ENCODE measurements at places on chromosomes 2 and 18. TPM values are rescaled to one million over a fixed set of nuclear protein-coding genes. Genes with fewer than 3 reads are reported as not detected.

Gene TMEM198
- 3.0 TPM for polyA plus RNA-seq

Gene ALK
- polyA plus RNA-seq = not detected

Gene COLEC12
- polyA plus RNA-seq = 3.1 TPM

DNA sequence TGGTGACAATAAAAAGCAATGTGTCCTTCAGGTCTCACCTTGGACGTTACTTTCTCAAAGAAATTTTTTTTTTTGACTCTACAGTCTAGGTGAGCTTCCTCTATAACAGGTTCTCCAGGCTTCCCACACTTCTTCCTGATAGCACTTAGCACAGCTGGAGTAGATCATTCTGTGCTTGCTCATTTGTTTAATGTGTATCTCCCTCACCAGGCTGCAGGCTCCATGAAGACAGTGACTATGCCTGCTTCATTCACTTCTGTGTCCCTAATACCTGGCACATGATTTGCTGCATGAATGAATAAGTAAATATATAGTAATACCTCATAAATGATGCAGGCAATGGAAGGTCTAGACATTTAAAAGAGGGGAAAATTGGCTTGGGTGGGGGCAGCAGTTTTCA is 109.9 kb upstream of the CD302 start:
- DNase-seq = no peak

DNA sequence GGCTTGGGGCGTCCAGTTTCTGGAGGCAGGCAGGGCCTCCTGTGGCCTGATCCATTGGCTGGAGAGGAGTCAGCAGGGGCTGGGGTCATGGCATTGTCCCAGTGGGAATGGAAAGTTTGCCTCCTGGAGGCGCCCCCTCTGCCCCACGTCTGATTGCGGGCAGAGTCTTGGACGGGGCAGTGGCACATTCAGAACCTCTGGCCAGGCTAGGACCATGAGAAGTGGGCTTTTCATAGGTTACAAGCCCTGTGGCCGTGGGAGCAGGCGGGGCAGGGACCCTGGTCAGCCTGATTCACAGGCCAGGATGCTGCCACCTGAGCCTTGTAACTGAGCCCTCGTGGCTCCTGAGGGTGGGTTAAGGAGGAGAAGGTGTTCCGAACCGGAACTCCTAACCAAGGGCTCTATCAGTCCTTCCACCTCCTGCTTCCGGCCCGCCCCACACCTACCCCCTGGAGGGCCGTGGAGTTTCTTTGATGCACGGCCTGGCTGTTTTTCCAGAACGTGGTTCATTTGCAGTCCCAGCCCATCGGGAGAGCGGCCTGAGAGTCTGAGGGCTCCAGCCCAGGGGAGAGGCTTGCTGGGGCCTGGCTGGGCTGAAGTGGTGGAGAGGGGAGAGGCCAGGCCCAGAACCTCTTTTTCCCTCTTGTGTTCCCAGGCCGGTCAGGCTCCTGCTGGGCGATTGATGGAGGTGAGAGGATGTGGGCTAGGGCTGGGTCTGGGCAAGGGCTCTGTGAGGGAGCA is 43.9 kb upstream of the PLB1 start:
- DNase-seq = no peak

- no peak for DNase-seq
Measured at GRCh38 chr2:10019174-10019573, 24.2 kb upstream of the KLF11 start.

DNA sequence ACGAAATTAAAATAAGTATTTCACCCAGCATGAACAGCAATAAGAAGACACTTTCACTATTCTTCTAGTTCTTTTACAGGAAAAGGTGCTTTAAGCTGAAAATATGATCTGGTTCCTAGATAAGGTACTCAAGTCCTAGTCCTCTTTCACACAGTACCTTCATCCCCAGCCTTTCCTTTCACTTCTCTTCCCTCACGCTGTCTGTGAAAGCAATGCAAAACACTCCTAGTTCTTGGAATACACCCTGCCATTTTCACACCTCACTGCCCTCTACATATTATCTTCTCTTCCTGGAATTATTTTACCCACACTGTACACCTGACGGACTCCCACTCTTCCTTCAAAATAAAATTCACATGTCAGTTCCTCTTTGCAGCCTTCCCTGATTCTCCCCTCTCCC is 82.9 kb downstream of the DNAH7 start:
- DNase-seq = no peak

Gene IFIH1
- polyA plus RNA-seq = 3.5 TPM

Gene LIPG
- polyA plus RNA-seq = 3.1 TPM

Gene SUMO1
- polyA plus RNA-seq = 63.1 TPM

- DNase-seq = no peak
Measured at GRCh38 chr2:8676921-8677645, 4.8 kb upstream of the ID2 start.

DNA sequence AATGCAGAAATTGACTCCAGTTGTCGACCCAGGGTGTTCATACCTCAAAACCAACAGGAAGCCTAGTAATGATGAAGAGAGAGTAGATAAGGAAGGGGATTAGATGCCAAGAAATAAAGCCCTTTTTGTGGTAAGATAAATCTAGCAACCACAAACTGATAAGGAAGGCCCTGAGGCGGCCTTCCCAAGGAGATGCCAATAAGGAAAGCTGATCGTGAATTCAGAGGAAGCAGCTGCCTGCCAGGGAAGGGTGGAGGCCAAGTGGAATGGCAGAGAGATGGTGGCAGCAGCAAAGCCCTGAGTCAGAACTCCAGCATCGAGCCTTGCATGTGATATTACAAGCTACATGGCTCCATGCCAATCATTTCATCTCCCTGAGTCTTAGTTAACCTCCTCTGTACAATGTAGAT is 126.3 kb downstream of the IRS1 start:
- DNase-seq = peak; percentile 23

DNA sequence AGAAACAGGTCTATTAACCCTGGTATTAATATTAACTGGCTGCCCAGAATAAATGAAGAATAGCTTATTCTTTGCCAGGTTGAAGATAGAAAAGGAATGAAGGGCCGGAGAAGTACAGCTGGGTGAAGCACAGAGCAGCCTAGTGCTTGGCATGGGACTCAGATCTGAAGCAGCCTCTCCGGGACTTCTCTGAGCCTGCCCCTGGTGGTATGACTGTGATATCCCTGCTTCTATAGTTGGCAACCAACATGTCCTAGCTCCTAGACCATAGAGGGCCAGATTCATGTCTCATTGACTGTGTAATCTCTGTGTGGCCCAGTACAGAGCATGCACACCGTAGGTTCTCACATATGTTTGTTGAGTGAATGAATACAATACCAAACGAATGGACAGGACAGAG is 107.8 kb downstream of the MSH2 start:
- DNase-seq = no peak

GRCh38 chr2:109636317-109636716 is 22.2 kb downstream of the SOWAHC start:
- no peak for DNase-seq

DNA sequence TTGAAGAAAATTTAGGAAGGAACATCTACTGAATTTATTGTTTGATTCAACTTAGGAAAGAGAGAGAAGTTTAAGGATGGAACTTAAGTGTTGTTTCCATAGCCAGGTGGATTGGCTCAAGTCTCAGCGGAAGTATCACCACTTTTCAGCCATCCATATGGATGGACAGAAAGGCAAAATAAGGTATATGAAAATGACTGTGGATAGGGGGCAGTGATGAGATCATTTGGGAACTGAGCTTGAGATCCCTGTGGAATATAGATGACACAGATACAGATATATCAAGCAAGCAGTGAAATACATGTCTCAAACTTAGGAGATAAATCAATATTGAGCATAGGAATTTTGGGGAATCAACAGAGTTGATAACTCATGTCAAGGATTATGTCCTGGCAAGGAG is 1462.7 kb upstream of the NXPH2 start:
- no peak for DNase-seq

GRCh38 chr18:2709316-2709715 is 53.8 kb downstream of the SMCHD1 start:
- no peak for DNase-seq

DNA sequence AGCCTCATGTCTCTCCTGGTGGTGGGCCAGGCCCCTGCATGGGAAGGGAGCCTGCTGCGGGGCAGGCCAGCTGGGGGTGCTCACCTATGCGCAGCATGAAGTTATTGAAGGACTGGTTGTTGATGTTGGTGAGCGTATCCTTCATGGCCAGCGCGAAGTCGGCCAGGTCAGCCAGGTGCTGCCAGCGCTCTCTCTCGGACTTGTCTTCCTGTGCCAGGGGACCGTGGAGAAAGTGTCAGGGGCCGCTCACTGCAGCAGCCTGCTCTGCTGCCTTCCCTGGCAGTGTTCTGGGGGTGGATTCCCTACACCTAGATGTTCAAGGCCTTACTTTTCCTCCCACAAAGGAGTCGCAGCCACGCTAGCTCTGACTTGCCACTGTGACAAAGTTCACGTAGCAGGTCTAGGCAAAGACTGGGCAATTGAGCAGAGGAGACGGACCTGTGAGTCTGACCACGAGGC is 28.2 kb downstream of the CENPO start:
- no peak for DNase-seq

DNA sequence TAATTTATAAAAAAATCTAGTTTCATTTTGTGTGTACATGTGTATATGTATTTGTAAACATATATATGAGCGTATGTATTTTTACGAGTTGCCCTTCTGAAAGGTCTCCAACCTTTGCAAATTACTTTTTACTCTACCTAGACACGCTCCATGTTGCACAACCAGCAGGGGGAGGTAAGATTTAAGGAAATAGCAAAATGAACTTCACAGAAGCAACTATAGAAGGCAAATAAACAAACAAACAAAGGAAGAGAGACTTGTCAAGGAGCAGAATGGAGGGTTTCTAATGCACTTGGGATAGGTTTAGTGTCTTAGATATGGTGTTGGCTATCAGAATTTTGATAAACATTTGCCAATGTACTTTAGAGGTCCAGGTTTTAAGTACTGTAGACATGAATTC is 820.5 kb upstream of the POU3F3 start:
- DNase-seq = no peak

- DNase-seq = no peak
Measured at GRCh38 chr2:237152361-237152760, 66.7 kb downstream of the COPS8 start.

Gene C1QL2
- polyA plus RNA-seq = not detected

Gene MOGAT1
- 0.51 TPM for polyA plus RNA-seq

DNA sequence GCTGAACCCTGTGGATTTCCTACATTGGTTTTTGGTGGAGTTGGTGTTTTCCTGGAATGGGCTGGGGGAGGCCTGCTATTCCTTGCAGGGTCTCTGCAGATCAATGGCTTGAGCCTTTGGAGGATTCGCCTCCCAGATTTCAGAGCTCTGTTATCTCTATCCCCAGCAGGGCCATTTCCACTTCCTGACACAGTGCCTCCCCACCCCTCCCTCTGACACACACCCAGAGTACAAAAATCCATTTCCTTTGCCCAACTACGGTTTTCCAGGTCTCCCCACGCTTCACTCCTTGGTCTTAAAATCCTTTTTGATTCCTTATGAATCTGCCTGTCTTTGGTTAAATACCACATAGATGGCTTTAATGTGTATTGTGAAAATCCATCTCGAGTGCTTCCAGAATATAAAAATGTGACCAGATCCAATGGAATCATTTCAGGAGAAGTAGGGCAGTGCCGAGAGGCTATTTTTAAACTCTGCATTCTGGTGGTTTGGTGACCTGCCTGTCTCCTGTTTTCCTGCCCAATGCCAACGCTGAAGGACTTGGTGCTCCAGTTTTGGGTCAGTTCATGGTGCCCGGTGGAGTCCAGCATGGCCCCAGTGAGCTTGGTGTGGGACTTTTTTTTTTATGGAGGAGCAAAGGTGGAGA is 60.9 kb downstream of the ARL4C start:
- no peak for DNase-seq

GRCh38 chr2:241308267-241308666 is 7.2 kb downstream of the HDLBP start:
- DNase-seq = no peak

DNA sequence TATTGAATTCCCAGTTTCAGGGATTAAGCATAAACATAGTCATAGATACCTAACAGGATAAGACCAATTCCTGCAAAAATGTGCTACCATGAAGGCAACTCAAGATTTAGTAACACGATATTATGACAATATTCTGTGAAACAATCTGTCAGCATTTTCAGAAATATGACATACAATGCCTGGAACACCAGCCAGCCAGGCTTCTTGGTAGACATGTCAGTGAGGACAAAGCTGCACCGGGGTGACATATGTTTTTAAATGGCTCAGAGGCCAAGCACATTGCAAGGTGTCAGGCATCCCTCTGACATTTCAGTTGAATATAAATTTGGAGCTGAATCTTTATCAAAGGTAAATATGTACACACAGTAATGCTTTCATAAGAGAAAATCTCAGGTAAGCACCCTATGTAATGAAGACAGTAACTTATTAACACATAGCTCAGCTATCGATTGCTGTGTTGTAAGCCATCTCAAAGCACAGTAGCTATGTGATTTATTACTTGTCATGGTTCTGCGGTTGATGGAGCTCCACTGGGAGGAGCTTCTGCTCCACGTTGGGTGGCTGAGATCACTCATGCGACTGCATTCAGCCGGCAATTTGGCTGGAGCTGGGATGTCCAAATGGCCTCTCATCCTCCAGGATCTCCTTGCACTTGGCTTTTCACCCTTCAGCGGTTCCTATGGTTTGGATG is 31.9 kb upstream of the EML6 start:
- DNase-seq = no peak

Gene MC2R
- under 0.01 TPM for polyA plus RNA-seq

- no peak for DNase-seq
Measured at GRCh38 chr18:13376841-13377351, 158.3 kb downstream of the LDLRAD4 start.

GRCh38 chr2:82913566-82913965 is 1545.5 kb downstream of the SUCLG1 start:
- DNase-seq = no peak

DNA sequence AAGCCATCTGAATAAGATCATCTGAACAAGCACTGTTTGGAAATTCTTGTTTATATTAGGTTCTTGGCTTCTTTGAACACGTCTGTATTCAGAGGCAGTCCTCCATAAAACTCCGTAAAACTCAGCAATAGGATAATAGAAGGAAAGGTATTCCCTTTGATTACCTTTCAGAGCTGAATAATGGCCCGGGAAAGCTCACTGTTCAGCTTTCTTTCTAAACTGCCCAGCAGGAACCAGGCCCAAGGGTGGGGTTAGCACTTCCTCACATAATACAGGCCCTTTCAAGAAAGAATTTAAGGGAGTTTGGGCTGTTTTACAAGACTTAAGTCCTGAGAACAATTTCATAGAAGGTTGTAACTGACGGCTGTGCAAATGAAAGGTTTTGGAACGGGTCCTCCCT is 72.2 kb upstream of the PHLPP1 start:
- no peak for DNase-seq

Gene REG1B
- polyA plus RNA-seq = 0.23 TPM

DNA sequence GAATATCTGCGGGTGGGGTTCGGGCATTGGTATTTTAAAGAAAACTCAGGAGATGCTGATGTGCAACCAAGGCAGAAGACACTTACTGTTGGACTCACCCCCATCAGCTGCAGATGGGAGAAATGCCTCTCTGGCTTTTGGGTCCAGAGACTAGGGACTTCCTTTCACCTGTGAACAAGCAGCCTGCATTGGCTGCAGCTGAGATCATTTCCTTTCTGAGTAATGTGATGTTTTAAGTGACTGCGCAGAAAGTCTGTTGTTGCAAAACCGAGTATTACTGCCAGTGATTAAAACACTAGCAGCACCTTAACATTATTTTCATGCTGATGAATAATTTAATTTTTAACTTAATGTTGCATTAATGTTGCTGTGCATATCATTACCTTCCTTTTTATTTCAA is 143.0 kb downstream of the TSN start:
- no peak for DNase-seq

- no peak for DNase-seq
Measured at GRCh38 chr2:98153481-98153880, 66.5 kb downstream of the VWA3B start.

- no peak for DNase-seq
Measured at GRCh38 chr18:46899274-46899948, 17.9 kb downstream of the PIAS2 start.
